ENCODE measurements at places on chromosomes 11 and 22. TPM values are rescaled to one million over a fixed set of nuclear protein-coding genes. Genes with fewer than 3 reads are reported as not detected.

GRCh38 chr22:43624144-43624998 lies 187.7 kb downstream of the EFCAB6 start:
- DNase-seq, result no peak

DNA sequence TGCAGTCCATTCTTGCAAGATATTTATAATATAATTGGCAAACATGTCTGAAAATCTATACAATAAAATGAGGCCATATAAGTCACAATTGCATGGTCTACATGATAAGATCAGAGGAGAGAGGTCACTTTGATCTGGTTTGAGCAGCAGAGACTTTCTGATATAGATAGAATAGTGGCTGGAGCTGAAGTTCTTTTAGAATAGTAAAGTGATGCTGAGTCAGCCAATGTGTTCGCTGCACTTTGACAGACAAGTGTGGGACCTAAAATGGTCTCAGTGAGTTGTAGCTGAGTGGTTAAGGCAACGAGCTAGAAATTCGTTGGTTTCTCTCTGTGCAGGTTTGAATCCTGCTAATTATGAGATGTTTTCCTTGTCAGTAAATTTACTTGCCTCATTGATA lies 257.0 kb upstream of the C11orf87 start:
- DNase-seq, result no peak

PLAAT4 gene
- polyA plus RNA-seq, result 37.4 TPM

DNA sequence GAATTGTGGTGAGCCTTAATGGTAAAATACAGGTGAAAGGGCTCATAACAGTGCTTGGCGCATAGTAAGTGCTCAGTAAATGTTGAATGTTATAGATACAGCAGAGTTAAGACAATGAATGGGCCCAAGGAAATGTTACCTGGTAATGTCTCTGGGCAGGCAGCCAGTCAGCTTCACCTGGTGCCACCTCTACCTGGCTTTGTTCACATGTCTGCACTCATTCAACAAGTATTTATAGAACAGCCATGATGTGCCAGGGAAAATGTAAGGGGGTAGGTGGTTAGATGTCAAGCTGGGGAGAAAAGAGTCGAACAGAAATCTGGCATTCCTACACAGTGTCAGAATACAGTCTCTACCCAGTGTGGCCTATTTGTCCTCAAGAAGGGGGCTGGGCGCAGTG lies 238.8 kb upstream of the SYN3 start:
- DNase-seq, result no peak

GRCh38 chr11:32885556-32885955 lies 7.1 kb upstream of the QSER1 start:
- DNase-seq, result no peak

DNA sequence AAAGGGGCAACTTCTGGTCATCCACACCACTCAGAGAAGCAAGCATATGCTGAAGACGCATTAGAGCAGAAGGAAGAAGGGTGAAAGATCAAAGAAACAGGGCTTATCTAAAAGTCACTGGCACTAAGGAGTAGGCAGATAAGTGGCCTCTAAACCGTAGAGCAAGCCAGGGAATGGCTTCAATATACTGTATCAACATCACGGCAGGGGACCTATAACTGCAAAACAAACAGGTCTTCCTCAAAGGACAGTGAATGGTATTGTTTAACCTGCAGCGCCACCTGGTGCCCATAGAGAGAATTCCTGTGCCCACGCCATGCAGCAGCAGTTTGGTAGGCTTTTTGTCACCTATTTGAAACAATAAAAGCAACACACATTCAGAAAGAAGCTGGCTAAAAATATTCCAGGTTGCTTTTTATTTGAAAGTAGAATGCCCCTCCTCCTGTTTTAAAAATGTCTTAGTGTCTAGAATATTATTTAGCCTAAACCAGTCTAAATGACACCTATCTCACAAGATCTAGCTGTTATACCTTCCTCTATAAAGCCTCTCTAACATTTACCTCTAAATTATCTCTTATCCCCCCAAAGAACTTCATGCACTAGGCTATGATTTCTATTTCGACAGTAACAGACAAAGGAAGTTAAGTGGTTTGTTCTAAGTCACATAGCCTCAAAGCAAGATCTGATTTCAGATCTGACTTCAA lies 21.8 kb downstream of the SNX19 start:
- DNase-seq, result no peak

IGSF22 gene
- polyA plus RNA-seq, result 0.32 TPM

DNA sequence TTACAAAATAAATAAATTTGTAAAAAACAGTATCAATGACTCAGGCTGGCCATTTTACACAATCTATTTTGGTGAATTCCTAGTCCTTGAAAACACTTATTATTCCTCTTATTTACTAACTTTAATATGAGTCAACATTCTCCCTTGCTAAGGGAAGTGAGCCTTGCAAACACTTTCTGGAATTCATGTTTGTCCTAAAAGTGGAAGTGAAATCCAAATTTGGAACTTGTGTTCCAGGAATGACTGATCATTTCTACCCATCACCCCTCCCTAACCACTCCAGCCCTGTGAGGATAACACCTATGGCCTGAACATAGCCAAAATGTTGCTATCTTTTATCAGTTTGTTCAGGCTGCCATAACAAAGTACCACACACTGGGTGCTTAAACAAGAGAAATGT lies 83.1 kb downstream of the OR5AK2 start:
- no peak for DNase-seq

DNA sequence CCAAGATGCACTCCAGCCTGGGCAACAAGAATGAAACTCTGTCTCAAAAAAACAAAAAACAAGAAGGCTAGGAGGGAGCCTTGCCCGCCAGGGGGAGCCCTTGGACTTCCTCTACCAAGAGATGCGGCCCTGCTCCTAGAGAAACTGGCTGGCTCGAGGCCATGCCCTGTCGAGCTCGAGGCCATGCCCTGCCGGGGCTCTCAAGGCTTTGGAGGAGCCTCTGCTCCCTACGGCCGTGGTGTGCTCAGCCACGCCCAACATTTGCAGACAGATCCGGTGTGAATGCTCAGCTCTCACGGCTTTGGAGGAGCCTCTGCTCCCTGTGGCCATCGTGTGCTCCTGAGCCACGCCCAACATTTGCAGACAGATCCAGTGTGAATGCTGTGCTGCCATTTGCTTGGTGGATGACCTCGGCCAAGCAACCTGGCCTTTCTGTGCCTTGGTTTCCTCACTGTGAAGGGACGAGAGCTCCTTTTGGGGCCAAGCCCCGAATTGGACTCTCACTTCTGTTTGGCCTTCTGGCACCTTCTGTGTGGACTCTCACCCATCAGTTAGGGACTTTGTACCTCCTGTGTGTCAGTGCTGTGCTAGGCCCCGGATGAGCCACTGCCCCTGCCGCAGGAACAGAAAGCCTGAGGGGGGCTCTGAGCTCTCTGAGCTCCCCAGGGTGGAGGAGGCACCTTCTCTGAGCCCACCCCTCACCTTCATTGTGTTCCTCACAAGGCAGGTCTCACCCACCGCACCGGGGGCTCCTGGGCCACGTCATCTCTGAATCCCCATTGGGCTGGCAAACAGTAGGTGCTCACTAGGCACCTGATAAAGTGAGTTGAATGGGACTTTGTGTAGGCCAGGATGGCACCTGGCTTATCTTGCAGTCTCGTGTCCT lies 14.1 kb downstream of the C11orf24 start:
- peak; percentile 75 for DNase-seq

- no peak for DNase-seq
These were observed 6.8 kb upstream of the CHKA start for GRCh38 chr11:68127714-68128681.

GRCh38 chr11:133082453-133082781 lies 449.9 kb downstream of the OPCML start:
- no peak for DNase-seq

DNA sequence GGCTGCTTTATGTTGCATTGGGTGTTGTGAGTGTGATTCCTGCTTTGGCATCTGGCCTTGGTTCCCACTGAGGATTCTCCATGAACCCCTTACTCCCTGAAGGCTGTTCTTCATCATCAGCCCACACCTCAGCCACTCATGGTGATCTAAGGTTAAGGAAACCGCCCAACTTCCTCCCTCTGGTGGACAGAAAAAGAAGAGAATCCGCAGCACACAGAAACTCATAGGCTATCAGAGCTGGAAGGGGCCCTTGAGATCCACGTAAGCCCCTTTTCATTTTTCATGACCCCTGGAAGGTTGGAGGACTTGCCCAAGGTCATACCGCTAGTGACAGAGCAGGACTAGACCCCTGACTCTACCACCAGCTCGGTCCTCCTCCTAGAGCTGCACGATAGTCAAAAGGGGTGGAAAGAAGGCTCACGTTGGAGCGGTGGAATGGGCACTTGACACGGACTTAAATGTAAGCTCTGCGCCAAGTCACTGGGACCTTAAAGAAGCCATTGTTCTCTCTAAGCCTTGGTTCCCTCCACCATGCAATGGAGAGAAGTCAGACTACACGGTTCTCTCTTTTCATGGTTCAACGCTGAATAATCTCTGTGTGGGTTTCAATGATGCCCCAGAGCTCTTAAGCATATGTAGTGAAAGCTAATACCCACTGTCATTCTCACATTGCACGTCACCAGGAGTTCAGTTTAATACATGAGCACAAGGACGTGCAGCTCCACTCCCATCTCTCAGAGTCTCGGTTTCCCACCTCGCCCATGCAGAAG lies 83.6 kb upstream of the CRTAM start:
- no peak for DNase-seq

GRCh38 chr11:114880442-114880841 lies 202.1 kb downstream of the NXPE2 start:
- no peak for DNase-seq

DNA sequence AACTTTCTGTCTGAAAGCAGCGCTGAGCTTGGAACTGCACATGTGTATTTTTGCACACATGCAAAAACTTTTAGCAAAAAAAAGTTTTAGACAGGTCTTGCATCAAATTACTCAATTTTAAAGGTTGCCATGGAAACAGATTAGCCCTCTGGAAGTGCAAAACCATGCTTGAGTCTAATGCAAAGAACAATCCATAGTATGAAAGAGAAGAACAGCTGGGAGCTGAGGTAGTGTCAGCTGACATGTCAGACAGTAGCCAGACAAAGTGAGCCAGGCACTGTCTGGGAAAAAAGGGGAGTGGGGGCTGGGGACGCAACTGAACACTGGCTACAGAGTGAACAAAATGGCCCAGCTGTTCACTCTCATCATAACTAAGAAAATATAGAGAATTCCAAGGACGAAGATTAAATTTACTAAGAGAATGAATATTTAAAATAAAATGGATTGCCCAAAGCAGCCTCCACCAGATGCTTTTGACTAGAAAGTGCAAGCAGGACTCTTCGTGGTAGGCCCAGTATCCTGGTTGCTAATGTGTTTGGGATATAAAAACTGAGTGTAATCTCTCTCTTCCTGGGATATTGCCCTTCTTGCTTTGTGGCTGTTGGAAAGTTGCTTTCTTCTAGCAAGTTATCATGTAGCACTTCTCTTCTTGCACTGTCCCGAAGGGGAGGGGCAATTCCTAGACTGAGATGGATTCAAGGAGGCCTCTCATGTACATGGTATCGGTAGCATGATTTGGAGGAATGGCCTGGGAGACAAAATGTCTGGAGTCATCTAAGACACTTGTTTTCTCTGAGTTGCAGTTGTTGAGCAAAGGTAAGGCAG lies 434.1 kb upstream of the FAT3 start:
- DNase-seq, result no peak

DNA sequence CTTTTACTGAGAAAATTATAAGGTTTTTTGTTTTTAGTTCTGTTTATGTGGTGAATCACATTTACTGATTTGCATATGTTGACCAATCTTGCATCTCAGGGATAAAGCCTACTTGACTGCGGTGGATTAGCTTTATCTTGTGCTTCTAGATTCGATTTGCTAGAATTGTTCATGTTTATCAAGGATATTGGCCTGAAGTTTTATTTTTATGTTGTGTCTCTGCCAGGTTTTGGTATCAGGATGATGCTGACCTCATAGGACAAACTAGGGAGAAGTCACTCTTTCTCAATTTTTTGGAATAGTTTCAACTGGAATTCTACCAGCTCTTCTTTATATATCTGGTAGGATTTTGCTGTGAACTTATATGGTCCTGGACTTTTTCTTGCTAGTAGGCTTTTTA lies 504.8 kb downstream of the ETS1 start:
- no peak for DNase-seq

TMPRSS5 gene
- 0.66 TPM for polyA plus RNA-seq

DNA sequence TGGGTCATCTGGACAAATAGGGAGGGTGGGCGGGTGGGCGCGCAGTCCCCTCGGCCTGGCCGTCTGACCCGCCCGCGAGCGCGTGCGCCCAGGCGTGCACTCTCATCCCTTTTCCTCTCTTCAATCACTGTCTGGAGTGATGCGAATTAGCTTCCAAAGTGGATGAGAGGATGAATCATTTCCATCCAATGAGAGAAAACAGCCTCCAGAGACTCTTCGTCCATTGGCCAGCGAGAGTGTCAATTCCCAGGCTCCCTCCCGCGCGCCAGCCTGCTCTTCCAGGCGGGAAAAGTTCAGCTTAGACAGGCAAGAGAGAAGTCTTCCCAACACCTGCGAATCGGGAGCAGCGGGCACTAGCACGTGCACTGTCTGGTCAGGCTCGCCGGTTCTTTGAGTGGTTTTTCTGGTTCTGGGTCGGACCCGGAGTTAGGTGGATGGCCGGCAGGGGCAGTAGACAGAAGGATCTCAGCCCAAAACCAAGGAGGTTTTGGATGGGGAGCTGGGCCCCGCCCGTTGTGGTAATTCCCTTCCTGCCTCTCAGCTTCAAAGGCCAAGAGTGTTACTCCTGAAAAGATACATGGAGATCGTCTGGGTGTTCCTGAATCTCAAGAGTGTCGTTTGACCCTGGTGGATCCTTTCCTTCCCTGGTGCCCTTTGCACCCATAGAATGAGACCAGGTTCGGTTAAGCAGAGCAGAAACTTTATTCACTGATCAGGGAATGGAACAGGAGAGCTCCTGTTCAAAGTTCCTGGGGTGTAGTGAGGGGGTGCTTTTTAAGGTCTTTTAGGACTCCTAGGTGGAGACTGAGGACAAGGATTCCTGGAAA lies 33.4 kb upstream of the GLYATL1 start:
- peak; percentile 69 for DNase-seq

- no peak for DNase-seq
These were observed 598 bp downstream of the CABIN1 start for GRCh38 chr22:24011735-24012068.

CSF2RB gene
- 4.1 TPM for polyA plus RNA-seq

GRM5 gene
- 0.01 TPM for polyA plus RNA-seq

CFAP300 gene
- polyA plus RNA-seq, result 3.7 TPM

- DNase-seq, result no peak
These were observed 28.7 kb downstream of the INCENP start for GRCh38 chr11:62152245-62153086.

GRCh38 chr11:72642043-72642883 lies 32.0 kb downstream of the PDE2A start:
- DNase-seq, result no peak

MB gene
- 0.32 TPM for polyA plus RNA-seq

DNA sequence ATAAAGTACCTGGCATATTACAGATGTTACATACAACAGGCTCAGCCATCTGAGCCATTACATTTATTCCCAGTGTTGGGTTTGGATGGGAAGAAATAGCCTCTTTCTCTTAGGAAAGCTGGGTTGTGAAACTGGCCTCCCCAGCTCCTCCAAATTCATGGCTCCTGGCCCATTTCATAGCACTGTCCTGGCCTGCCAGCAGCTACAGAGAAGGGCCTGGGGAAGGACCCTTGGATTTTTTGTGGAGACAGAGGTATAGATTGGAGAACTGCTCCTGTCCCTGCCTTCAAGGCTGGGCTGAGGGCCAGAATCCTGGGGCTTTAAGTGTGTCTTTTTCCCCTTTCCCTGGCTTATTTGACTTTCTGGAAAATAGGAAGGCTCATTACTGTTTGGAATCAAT lies 18.0 kb downstream of the PKNOX2 start:
- no peak for DNase-seq

All from urinary bladder (tissue), 4 donors.